HepG2 (cell line): ENCODE measurements at places on chromosomes 5 and 9.

DNA sequence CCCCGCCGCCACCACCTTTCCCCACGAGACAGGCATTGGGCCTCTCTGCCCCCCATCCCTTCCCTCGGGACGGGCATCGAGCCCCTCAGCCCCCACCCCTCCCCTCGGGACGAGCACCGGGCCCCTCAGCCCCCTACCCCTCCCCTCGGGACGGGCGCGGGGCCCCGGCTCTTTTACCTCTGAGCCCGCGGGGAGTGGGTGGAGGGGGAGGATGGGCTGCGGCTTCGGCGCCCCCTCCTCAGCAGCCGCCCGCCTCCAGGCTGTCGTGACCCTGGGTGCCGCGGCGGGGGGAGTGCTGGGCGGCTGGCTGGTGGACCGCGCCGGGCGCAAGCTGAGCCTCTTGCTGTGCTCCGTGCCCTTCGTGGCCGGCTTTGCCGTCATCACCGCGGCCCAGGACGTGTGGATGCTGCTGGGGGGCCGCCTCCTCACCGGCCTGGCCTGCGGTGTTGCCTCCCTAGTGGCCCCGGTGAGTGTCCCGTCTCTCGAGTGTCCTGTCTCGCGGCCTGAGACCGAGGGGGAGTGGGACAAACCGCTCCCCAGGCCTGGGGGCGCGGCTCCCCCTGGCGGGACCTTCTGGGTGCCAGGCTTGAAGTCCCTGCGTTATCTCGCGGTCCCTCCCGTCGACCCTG lies 791 bp downstream of the SLC2A8 start:
- peak; percentile 36 for DNase-seq

DNA sequence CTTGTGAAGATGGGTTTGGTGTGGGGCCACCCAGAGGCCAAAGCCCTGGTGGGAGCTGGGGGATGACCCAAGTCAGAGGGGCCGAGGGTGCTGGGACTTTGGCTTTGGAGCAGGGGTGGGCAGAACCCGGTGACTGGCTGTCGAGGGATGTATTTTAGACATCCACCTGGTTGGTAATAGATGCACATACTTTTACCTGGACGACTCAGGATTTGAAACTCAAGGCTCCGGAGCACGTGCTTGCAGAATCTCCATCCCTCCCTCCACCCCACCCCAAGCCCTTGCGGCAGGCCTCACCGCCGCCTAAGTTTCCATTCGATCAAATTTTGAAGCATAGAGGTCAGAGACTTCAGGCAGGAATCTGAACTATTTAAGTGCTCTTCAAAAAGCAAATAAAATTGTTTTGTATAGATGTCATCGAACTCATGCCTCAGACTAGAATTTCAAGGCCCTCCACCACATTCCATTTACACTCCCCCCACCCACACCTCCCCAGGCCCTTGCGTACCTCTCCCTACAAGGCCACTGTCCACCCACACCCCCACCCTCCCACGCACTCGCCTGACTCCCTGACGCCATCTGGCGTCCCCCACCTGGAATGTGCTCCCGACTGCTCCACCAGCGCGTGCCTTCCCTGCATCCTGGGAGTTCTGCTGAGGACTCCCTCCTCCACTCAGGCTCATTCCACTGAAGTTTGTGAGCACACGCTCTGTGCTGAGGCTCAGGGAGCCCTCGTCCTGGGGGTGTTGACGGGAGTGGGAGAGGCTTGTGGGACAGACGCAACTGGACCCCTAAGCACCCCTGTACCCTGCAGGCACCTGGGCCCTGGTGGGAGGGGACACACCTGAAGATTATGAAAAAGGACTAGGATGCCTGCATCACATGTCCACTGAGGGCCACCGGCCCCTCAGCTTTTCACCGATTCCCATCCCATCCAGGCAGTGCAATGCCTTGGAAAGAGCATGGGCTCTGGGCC lies 56.4 kb upstream of the RPL26L1 start:
- DNase-seq = peak; percentile 90

DNA sequence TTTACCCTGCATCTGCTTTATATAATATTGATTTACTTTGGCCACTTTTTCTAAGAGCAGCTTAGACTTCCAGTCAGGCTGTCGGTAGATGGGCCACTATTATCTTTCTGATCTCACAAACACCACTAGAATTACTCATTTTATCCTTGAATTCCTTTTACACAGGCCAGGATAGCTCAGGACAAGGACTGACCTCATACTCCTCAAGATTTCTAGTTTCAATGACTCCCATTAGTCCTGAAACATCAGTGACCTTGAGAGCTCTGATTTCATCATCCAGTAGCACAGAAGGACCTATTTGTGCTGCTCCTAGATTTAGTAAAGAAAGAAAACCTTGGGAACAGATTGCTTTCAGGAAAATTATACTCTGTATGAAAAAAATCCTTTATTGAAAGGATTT lies 727.9 kb upstream of the PTPRD start:
- DNase-seq = no peak

- DNase-seq = no peak
Measured at GRCh38 chr5:150774145-150774544, 4.4 kb upstream of the SMIM3 start.

DNA sequence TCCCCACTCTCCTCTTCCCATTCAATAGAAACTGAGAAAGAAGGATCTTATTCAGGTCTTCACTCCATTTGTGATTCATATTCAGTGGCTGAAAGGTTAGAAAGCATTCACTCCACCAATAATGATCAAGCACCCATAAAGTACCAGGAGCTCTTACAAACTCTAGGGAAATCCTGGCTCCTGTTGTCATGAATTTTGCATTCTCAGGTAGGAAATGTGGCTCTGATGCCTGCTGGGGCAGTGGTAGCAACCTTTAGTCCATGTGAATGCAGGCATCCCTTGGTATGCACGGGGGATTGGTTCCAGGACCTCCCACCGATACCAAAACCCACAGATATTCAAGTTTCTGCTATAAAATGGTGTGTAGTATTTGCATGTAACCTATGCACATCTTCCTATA lies 3.6 kb upstream of the RORB start:
- DNase-seq = no peak
